Aorta (tissue), 5 donors: ENCODE measurements at places on chromosomes 5 and 9. TPM values are rescaled to one million over a fixed set of nuclear protein-coding genes. Genes with fewer than 3 reads are reported as not detected.
A peak's percentile ranks its signal among the peaks of the same experiment; 100 is the strongest.

- DNase-seq, result no peak
Measured at GRCh38 chr5:4480528-4481349, 659.4 kb upstream of the ADAMTS16 start.

Gene MELK
- 1.1 TPM for total RNA-seq

GRCh38 chr9:137789295-137789895 is 88.2 kb upstream of the CACNA1B start:
- DNase-seq, result no peak

Gene MSH3
- total RNA-seq, result 12.8 TPM

Gene FAXDC2
- 20.0 TPM for total RNA-seq

DNA sequence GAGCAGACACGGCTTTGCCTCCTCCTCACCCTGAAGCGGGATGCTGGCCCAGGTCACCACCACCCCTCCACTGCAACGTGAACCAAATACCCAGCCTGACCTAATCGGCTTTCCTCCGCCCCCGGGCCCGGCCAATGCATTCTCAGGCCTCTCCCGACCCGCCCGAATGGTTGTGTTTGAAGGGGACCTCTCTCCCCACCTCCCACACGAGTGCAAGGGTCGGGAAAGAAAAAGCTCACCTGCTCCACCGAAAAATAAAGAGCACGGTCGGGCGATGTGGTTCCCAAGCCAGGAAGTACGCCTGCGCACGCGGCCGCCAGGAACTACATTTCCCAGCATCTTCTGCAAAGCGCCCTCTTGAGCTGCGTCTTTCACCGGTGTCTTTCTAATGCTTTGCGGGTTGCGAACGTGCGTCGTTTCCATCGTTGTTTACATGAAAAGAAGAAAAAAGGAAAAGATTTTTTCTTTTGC is at the start of gene ZNF883:
TSS of gene ZNF883 (minus strand) at position 282 of the 471 bp plus-strand sequence.
- DNase-seq, result peak; percentile 78

DNA sequence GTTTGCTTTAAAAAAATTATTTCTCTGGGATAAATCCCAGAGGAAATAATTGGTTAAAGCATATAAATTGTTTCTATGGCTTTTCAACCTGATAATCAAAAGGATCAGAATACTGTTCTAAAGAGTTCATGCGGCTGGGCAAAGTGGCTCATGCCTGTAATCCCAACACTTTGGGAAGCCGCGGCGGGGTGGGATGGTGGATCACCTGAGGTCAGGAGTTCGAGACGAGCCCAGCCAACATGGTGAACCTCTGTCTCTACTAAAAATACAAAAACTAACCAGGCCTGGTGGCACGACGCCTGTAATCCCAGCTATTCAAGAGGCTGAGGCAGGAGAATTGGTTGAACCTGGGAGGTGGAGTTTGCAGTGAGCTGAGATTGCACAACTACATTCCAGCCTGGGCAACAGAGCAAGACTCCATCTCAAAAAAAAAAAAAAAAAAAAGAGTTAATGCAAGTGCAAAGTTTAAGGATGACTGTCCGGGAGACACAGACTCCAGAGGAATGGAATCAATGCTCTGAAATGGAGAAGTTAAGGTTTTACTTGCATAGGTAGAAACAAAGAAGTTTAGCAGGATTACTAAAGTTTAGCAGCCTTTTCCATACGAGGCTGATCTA is 16.6 kb upstream of the GRHPR start:
- DNase-seq, result no peak

Gene EPB41L4B
- total RNA-seq, result 0.63 TPM

Gene MAPKAP1
- total RNA-seq, result 55.6 TPM

- DNase-seq, result peak; percentile 66
Measured at GRCh38 chr9:109640580-109641371, 139.2 kb upstream of the PALM2AKAP2 start.

DNA sequence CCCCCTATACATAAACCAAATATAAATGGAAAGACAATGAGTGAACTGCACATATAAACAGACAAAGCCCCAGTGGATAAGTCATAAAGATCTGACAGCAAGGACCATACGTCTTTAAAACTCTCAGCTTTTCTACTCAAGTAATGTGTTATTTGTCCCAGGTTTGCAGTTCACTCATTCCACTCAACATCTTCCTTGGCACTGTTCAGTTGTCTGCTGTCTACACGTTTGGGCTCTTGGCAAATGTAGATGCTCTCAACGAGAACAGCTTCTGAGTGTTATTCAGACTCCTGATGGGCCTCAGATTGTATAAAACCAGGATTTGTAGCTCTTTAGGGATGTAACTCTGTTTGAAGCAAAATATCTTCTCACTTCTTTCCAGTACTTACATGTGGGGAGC is 198.2 kb upstream of the SEMA6A start:
- DNase-seq, result no peak

DNA sequence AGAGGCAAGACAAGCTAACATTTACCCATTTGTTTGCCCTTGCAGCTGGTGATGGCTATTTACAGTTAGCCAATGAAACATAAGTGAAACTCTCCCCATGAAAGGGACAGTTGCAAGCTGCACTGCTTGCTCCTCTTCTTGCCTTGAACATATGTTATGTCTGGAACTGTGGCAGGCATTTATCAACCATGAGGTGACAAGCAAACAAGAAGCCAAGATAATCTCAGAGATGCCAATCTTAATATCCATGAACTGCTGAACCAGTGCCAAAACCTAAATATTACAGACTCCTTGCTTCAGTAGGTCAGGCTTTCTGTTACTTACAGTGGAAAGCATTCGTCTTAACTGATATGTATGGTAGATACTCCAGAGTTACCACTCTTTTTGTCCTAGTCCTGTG is 133.4 kb downstream of the ACTBL2 start:
- no peak for DNase-seq

DNA sequence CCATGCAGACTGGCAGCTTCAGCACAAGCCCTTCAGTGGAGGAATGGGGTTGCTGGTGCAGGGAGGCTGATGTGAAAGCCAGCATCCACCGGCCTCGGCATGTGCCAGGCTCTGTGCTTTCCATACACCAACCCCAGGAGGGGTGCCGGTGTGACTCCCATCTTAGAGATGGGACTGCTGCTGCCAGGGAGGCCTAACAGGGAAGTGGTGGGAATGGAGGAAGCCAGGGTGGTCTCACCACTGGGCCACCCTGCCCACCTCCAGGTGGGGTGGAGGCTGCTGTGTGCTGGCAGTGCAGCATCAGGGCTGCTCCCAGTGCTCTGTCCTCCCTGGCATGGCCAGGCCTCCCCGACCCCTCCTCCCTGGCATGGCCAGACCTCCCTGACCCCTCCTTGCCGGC is 32.8 kb upstream of the PITX1 start:
- DNase-seq, result no peak

GRCh38 chr9:110432253-110432652 is 94.6 kb upstream of the TXNDC8 start:
- no peak for DNase-seq

DNA sequence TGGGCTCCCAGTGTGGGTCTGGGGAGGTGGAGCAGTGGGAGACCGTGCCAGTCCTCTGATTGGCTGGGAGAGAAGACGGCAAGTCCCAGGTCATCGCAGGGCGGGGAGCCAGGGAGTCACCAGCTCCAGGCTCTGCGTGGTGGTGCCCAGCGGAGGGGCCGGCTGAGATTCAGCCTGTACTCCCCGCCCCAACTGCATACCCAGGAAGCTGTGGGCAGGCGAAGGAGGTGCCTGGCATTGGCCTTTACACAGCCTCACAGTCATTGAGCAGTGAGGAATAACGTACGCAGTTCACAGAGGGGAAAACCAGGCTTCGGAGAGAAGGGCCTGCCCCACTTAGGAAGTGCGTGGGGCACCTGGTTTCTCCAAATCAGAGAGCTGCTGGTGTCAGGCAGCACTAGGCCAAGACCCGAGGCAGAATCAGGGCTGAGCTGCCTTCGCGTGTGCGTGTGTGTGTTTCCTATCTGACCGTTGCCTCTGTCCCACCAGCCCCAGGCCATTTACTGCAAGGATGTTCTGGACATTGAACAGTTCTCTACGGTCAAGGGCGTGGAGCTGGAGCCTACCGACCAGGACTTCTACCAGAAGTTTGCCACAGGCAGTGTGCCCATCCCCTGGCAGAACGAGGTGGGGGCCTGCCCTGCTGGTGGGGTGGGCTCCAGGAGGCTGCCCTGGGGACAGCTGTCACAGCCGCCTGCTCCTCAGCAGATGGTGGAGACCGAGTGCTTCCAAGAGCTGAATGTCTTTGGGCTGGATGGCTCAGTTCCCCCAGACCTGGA is 6.2 kb upstream of the PRR7 start:
- no peak for DNase-seq

GRCh38 chr5:113526421-113526820 is 12.9 kb downstream of the YTHDC2 start:
- DNase-seq, result no peak

DNA sequence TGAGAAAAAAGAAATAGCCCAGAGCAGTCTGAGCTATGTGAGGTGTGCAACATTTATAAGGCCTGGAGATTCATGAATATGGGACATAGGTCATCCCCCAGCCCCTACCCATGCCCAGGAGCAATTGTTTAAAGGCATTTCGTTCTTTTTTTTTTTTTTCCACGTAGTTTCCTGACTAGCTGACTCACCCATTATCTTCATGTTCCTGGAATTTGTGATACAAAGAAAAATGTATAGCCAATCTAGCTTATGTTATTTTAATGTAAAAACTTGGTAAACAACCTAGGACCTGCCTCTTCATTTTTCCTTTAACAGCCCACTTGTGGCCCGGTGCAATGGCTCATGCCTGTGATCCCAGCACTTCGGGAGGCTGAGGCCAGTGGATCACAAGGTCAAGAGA is 81.3 kb downstream of the OSTF1 start:
- DNase-seq, result no peak

Gene NOXA1
- 8.5 TPM for total RNA-seq

- no peak for DNase-seq
Measured at GRCh38 chr5:79471556-79471955, 42.4 kb downstream of the HOMER1 start.

Gene BTNL8
- 0.29 TPM for total RNA-seq

- no peak for DNase-seq
Measured at GRCh38 chr5:34452170-34452828, 203.8 kb upstream of the RAI14 start.

DNA sequence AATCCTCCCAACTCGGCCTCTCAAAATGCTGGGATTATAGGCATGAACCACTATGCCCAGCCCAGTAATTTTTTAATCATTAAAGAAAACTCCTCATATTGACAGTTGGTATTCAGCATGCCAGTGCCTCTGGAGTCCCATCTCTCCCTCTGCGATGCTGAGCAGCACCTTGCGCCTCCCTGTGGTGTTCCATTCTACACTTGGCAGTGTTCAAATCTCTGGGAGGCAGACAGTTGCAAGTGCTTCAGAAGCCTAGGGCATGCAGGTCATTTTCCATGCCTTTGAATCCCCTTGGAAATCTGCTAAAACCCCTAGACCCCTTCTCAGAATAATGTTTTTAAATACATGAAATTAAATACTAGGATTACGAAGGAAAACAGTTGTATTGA is 41.3 kb downstream of the GARNL3 start:
- DNase-seq, result no peak

- DNase-seq, result no peak
Measured at GRCh38 chr9:94173632-94174031, 85.5 kb upstream of the ZNF169 start.

DNA sequence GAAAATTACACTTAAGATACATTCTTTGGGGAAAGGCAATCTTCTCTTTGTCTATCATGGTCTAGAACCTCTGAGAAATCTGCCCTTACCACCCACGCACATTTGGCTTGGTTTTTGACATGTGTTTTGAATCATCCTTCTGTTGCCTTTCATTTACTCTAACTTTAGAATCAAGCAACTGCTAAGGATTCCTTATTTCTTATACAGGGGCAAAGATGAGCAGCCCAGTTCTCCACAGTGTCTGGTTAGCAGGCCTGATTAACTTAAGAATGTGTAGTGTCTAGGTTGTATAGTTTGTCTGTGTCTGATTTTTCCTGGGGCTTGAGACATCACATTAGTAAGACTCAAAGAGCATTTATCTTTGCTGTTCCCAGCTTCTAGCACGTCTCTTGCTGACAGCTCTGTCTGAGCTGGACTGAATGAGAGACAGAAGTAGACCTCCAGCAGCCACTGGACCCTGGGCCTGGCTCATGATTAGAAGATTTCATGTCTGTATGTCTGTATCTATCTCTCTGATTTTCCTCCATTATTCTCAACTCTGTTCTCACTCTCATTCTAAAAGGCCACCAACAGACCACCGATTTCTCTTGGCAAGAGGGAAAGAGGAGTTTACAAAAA is 31.8 kb upstream of the PCA3 start:
- DNase-seq, result no peak

DNA sequence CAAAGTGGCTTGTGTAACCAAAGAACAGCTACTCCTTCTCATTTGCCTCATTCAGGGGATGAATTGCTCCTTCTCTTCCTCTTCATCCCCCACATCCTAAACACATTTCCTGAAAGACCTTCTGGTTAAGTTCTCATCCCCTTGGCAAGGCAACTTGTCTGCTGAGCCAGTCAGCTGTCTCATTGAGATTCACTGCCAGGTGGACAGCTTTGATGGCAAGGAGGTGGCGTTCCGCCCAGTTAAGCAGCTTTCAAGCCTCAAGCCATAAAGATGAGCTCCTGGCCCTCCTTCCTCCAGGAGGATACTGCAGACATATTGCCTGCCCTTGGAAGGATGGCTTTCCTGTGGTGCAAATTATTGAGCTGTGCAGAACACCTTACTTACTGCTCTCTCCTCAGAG is 448.6 kb upstream of the MPDZ start:
- no peak for DNase-seq

Gene C9orf50
- total RNA-seq, result 0.30 TPM

Gene HMCN2
- 14.8 TPM for total RNA-seq

- peak; percentile 32 for DNase-seq
Measured at GRCh38 chr9:134943411-134943810, 25.7 kb upstream of the FCN1 start.

DNA sequence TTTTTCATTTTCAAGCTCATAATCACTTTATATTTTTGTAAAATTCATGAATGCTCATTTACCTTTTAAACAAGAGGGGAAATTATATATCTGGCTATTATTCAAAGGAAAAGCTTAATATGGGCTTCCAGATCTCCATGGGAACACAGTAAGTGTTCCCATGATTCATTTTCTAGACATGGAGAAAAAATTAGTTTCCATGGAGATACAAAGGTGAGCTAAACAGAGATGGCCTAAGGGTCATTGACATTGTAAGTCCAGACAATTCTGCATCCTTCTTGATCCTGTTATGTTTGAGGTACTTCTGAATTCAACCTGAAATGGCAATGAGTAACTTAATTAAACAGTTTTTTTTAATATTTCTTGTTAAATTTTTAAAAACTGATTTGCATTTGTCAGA is 341.4 kb upstream of the PRR16 start:
- DNase-seq, result no peak

GRCh38 chr5:113293975-113294310 is 140.8 kb downstream of the TSSK1B start:
- DNase-seq, result no peak
